ENCODE measurements at places on chromosomes 2 and 18. TPM values are rescaled to one million over a fixed set of nuclear protein-coding genes. Genes with fewer than 3 reads are reported as not detected.

DNA sequence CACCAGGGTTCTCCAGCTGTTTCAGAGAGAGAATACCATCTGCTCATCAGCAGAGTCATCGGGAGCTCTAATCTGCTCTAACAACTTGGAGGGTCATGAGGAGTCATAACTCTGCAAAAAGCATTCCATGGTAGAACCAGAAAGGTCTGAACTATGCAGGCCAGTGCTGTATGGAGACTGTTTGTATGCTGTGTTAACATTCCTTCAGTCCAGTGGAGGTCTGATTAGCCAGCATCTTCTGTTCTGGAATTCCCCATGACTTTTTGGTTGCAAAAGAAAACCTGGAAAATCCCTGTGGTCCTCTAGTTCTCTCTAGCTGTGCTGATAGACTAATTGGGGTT, 9.4 kb upstream of the ITGB6 start:
- DNase-seq = no peak
- H3K36me3 ChIP-seq = no peaks in the 10 kb centered on the region
- no peak overlapping the region for H3K27ac ChIP-seq
- H3K4me3 ChIP-seq = no peak overlapping the region

- no peaks in the 10 kb centered on the region for H3K4me1 ChIP-seq
- H3K36me3 ChIP-seq = no peaks in the 10 kb centered on the region
- H3K27me3 ChIP-seq = peaks cover 11% of the 10 kb centered on the region
- no peak overlapping the region for H3K27ac ChIP-seq
Measured at GRCh38 chr2:86352137-86352726, 14.8 kb upstream of the REEP1 start.

CHST10 gene
- total RNA-seq = 6.8 TPM

DNA sequence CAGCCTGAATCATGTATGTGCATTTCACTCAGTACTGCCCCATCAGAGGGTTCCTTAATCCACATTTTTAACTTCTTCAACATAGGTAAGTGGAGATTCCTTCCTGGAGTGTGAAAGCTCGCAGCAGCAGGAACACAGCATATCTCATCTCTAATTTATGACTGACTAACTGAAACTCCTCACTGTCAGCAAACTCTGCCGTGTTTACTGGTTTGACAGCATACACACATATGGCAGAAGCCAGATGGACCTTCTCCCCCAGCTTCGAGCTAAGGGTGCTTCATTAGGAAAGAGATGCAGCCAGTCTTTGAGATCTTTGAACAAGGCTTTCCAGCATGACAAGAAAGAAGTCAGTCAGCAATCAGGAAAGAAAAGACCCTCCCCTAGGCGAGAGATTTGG, 200.3 kb upstream of the ACVR2A start:
- no peaks in the 10 kb centered on the region for H3K36me3 ChIP-seq
- H3K27me3 ChIP-seq = peaks cover 2% of the 10 kb centered on the region
- H3K27ac ChIP-seq = no peak overlapping the region
- no peak for DNase-seq
- H3K4me1 ChIP-seq = no peaks in the 10 kb centered on the region
- no peak overlapping the region for H3K4me3 ChIP-seq

TMEFF2 gene
- not detected for total RNA-seq
